ENCODE measurements at places on chromosomes 2 and 18.

DNA sequence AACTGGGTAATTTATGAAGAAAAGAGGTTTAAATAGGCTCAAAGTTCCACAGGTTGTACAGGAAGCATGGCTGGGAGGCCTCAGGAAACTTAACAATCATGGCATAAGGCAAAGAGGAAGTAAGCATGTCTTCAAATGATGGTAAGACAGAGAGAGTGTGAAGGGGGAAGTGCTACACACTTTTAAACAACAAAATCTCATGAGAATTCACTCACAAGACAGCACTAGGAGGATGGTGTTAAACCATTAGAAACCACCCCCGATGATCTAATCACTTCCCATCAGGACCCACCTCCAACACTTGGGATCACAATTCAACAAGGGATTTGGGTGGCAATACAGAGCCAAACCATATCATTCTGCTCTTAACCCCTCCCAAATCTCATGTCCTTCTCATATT lies 34.9 kb downstream of the CFAP210 start:
- DNase-seq = no peak

DNA sequence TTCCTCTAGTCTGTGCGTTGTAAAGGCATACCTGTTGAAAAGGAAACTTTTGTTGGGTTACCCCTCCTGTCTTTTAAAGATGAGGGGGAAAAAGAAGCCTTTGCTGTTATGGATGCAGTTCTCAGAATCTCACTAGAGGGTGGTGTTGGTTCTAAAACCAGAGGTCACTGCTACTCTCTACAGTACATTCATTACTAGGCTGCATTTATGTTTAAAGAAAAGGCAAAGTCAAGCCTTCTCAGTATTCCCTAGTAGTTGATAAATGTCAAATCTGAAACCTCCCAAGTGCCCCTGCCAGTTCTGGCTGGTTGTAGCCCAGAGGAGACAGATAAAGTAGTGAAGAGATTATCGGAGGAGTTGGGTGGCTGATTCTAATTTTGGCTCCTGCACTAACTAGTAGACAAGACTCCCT lies 1.4 kb upstream of the PLCL1 start:
- no peak for DNase-seq

- no peak for DNase-seq
Measured at GRCh38 chr2:233442028-233442310, 87.7 kb downstream of the DGKD start.

GRCh38 chr18:76394780-76395476 lies 100.1 kb downstream of the ZNF516 start:
- DNase-seq = no peak

DNA sequence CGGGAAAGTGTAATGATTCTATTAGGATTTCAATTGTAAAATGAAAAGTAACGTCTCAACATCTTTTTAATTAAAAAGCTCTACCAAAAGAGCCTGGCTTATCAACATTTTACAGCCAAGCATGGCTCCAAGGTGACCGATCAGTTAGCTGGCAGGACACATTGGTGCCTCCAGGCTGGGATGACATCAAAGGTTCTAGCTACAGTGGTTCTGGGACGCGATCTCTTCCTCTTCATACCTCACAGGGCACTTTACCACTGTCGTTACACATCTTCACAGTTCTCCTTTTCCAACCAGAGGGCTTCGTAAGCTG lies 693 bp downstream of the ORC2 start:
- DNase-seq = no peak

DNA sequence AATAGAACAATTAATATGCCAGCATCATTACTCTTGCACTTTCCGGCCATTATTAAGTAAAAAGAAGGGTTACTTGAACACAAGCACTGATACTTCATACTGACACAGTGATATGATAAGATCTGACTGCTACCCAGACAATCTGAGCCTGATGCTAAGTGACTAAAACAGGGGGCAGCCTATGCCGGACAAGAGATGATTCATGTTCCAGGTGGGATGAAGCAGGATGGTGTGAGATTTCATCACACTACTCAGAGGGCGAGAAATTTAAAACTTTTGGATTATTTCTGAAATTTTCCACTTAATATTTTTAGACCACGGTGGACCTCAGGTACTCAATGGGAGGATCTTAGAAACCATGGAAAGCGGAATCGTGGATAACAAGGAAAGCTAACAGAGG lies 61.7 kb downstream of the LIPG start:
- DNase-seq = no peak

GRCh38 chr2:57828221-57828620 lies 218.4 kb upstream of the VRK2 start:
- DNase-seq = no peak

GRCh38 chr2:198376677-198377076 lies 572.3 kb downstream of the PLCL1 start:
- no peak for DNase-seq

DNA sequence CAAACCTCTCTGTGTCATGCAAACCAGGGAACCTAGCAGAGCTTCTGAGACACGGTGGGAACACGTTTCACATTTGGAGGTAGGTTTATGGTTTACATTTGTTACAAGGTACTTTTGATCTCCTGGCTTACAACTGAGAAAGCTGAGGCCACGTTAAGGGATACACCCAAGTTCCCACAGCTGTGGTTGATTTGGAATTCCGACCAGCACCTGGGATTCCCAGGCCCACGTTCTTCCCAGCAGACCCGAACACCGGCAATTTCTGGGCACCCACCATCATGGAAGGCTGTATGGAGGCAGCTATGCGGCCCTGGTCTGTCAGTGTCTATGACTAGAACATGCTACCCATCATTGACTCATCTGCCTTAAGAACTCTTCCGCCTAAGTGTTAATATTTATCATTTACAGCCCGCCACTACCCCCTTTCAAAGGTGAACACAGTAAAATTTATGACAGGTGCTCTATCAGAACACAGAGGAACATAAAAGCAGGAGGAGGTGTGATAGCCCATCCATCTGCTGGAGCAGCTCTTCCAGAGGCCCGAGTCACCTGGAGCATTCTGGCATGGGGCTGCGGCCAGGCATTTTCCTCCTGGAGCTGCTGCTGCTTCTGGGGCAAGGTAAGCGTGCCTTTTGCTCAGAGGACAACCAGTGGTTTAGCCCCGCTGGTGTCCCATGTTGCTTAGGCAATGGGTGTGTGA lies at the start of gene PLB1:
PLB1 (plus strand) TSS at position 510 of the 700 bp plus-strand sequence; CDS start at position 565, 55 bp downstream.
- no peak for DNase-seq

- DNase-seq = no peak
Measured at GRCh38 chr2:217396586-217396985, 536.7 kb upstream of the TNP1 start.

Data from stimulated activated CD8-positive, alpha-beta memory T cell treated with anti-CD3 and anti-CD28 coated beads, Interleukin-15, amount 100 ng/mL, for 24 hours (primary cell).